AG04449 (cell line): ENCODE measurements at places on chromosomes 16 and 17.

GRCh38 chr16:8675183-8676159 lies 1.1 kb downstream of the ABAT start:
- no peak for DNase-seq

DNA sequence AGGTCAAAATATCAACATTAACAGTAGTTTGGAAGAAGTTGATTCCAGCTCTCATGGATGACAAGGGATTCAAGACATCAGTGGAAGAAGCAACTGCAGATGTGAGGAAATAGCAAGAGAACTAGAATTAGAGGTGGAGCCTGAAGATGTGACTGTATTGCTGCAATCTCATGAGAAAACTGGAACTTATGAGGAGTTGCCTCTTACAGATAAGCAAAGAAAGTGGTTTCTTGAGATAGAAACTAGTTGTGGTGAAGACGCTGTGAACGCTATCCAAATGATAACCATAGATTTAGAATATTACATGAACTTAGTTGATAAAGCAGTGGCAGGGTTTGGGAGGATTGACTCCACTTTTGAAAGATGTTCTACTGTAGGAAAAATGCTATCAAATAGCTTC lies 67.8 kb downstream of the GOSR1 start:
- DNase-seq, result no peak

GRCh38 chr17:45740553-45741330 lies 43.4 kb upstream of the CRHR1 start:
- DNase-seq, result no peak

- DNase-seq, result no peak
Observed at GRCh38 chr17:6421700-6422604, 13.0 kb downstream of the AIPL1 start.

DNA sequence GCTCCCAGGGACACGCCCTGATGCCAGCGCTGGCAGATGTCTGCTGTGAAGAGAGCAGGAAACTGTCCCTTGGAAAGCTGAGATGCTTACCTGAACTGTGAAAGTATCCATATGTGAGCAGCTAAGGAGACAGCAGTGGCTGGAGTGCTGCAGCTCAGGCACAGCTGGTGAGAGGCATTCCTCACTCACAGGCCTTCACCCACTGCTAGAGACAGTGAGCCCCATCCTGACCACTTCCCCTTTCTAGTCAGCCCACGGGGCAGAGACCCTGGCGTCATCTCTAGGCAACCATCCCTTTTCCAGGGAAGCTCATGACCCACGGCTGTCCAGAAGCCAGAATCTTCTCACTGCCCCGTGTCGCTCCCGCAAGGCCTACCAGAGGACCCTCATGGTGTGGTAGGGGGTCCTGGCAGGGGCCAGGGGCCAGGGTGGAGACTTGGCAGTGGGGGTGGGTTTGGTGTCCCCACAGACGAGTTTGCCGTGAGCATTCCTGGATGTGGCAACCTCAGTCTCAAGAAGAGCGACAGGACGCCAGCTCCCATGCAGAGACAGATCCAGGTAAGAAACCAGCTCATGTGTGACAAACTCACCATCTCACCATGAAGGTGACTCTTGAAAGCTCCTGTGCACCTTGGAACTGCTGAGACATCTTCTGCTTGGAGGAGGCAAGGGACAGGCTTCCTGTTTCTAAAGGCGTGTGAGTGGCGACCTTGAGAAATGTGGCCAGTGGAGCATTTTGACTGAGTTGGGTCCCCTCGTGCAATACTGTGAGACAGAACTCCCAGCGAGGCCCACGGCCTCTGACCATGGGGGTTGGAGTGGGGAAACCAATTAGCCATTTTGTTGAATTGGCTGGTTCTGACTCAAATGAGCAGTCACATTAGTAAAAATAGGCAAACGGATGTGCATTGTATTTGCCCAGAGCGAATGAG lies at the start of gene SCIMP:
Gene SCIMP, minus strand, starts transcription at position 216 of the 932 bp plus-strand sequence. Its CDS starts 105 bp downstream, at position 111.
- no peak for DNase-seq

- no peak for DNase-seq
Observed at GRCh38 chr17:28485049-28485448, 11.6 kb downstream of the SLC13A2 start.

DNA sequence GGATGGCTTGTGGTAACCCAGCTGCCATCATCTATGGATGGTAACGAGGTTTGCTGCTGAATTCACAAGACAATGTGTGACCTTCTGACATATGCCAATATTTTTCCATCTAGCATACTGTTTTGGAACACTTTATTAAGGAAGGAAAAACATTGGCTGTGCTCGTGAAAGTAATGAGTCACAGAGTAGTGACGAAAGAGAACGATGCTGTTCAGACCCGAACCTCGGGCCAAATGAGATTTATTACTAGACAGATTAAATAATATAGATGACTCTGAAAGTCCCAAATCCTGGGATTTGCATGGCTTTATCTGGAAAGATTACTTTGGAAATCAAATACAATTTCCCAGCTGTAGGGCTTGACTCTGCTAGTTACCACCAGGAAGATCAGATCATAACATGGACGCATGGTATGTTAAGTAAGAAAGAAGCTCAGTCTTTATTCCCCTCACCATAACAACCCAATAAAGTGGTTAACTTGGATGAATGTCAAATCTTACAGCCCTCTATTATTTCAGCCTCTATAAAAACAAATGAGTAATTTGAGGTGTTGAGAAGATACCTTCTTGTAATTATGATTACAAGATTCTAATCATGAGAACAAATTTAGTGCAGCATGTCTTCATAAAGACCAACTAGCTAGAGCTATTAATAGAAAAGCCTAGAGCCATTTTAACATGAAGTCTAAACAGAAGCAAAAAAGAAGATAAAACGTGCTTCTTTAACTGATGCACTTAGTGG lies 32.6 kb downstream of the ERN1 start:
- no peak for DNase-seq

GRCh38 chr16:89004209-89004831 lies 27.3 kb upstream of the CBFA2T3 start:
- no peak for DNase-seq

GRCh38 chr17:35135322-35135721 lies 6.8 kb downstream of the NLE1 start:
- no peak for DNase-seq

DNA sequence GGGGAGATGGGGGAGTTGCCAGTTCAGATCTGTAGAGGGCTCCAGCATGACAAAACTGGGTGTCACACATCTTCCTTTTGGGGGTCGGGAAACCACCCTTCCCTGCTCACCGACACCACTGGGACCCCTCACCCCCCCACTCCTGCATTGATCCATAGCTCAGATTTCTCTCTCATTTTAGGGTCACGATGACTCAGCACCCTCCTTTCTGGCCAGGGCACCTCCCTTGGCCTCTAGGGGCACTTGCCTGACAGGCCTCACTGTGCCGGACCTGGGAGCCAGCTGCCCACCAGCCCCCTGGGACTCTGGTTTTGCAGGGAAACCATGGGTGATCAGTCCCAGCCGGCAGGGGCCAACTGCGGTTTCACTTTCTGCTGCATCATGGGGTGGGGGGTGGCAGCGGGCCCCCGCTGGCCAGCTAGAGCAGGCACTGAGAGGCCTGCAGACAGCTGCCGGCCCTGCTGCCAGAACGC lies 239.4 kb downstream of the MRTFB start:
- DNase-seq, result no peak

- no peak for DNase-seq
Observed at GRCh38 chr16:29756654-29757053, 10.9 kb upstream of the C16orf54 start.

DNA sequence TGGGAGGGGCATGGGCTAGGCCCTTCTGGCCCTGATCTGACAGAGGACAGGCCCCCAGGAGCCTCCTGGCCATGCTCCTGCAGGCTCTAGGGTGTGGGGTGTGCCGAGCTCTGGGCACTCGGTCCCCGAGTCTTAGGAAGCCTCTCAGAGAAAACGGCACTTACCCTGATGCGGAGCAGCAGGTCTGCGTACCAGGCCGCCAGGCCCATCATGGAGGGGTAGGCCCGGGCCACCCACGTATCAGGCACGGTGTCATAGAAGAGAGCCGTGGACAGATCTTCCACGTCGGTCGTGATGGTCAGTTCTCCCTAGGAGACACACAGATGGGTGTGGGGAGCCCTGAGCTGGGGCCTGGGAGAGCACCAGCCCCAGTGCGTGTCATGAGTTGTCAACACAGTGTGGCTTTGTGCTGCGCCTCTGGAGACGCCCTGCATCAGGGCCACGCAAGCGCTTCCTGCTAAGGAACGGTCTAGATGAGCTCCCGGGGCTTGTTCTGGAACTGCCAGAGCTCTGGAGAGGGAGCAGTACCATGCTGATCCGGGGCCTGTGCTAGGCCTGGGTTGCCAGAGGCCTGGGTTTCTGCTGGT lies 47.9 kb downstream of the PGS1 start:
- no peak for DNase-seq

- DNase-seq, result no peak
Observed at GRCh38 chr16:368388-369158, 1.8 kb downstream of the MRPL28 start.

GRCh38 chr16:73840728-73841127 lies 455.9 kb upstream of the PSMD7 start:
- no peak for DNase-seq

DNA sequence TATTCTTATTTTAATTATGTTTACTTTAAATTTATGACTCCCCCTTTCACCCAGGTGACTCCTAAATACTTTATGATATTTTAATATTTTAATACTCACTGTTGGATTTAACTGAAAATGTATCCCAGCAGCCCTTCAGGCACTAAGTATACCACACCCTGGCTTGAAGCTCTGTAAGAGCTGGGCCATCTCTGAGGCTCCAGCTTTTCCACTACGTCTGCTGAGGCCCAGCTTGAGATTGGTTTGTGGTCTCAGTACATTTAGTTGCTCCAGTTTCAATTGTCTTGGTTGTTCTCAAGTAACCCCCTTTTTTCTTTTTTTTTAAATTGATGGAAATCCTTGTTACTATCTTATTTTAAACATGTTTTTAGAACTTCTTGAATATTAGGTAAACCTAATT lies 27.0 kb upstream of the CAPNS2 start:
- DNase-seq, result no peak

GRCh38 chr17:14510136-14510535 lies 209.3 kb downstream of the HS3ST3B1 start:
- DNase-seq, result no peak

DNA sequence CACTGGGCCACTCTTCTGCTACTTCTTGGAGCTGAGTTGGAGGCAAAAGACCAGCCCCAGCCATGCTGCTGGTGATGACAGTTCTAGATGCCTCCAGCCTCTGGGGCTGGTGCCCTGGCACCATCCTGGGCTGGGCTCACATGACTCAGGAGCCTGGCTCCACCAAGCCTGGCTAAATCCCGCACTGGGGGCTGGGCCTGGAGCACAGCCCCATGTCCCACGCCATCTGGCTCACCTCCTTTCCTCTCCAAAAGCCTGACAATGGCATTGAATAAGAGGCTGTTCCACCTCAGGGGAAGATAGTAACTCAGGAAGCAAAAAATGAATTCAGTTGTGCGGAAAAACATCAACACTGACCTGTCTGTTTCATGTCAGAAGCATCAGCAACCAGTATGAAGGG lies 45.1 kb upstream of the MTSS2 start:
- no peak for DNase-seq

DNA sequence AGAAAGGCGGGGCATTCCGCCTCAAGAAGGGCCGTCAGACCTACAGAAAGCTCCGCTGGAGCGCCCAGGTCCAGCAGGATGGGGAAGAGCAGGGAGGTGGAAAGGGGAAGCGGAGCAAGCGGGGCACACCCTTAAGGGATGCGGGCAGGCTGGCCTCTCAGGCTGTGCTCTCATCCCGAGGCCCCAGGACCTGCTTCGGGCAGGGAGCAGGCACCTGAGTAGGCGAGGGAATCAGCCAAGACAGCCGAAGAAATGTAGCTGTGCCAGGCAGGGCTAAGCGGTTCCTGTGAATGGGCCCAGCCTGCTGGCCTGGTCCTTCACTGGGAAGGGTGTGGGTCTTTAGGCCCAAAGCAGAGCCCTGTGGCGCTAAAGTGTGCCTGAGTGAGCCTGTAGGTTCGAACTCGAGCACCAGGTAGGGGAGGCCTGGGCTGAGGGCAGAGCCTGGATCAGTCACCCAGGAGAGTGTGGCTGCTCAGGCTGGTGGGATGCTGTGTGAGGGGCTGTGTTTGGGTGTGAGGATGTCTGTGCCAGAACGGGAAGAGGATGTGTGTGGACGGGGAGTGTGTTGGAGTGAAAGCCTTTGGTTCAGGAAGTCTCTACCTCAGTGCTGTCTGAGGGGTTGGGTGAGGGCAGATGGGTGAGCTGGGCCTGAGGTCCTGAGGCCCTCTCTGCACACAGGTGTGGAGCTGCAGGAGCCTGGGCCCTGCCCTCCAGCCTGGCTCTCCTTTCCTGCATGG lies 3.3 kb downstream of the TBX4 start:
- no peak for DNase-seq

GRCh38 chr17:14741491-14741890 lies 440.6 kb downstream of the HS3ST3B1 start:
- no peak for DNase-seq

DNA sequence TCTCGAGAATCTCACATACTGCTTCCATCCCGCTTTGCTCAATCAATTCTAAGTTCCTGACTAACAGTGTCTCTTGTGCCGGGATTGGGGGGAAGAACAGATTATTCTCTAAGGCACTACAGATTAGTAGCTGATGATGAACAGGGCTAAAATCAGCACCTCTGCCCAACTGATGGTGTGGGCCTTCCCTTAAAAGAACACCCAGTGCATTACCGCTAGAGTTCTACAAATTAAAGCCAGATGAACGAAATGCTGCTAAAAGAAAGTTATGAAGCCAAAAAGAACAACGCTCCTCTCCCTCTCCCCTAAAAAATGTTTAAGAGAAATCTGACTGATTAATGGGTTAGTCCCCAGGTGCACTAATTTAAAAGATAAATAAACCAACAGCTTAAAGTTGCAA lies 4.4 kb downstream of the CDC27 start:
- no peak for DNase-seq

DNA sequence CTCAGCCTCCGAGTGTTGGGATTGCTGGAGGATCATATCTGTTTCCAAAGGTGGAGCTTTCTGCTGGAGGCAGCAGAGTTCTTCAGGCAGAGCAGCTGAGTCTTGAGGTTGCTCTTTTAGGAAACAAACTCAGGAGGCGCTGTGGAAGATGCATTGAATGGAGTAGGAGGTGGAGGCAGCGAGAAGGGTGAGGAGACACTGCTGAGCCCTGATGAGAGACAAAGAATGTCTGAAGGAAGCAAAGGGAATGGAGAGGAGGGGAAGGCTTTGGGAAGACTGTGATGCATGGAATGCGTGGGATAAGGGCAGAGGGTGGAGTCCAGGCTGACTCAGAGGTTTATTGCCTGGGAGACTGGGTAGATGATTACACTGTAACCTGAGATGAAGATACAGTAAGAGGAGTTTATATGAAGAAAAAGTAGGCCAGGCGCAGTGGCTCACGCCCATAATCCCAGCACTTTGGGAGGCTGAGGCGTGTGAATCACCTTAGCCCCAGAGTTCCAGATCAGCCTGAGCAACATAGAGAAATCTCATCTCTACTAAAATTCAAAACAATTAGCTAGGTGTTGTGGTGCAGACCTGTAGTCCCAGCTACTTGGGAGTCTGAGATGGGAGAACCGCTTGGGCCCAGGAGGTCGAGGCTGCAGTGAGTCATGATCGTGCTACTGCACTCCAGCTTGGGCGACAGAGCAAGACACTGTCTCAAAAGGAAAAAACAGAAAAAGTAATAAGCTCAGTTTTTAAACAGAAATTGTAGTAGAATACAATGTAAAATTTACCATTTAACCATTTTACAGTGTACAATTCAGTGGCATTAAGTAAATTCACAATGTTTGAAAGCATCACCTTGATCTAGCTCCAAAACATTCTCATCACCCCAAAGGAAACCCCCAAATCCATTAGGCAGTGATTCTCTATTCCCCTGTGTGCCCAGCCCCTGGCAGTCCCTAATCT lies 17.8 kb upstream of the TMEM219 start:
- peak; percentile 95 for DNase-seq
